Activated gamma-delta T cell (primary cell): ENCODE measurements at places on chromosomes 2 and 18.

- DNase-seq = no peak
Measured at GRCh38 chr2:235502336-235502735, 8.5 kb downstream of the AGAP1 start.

DNA sequence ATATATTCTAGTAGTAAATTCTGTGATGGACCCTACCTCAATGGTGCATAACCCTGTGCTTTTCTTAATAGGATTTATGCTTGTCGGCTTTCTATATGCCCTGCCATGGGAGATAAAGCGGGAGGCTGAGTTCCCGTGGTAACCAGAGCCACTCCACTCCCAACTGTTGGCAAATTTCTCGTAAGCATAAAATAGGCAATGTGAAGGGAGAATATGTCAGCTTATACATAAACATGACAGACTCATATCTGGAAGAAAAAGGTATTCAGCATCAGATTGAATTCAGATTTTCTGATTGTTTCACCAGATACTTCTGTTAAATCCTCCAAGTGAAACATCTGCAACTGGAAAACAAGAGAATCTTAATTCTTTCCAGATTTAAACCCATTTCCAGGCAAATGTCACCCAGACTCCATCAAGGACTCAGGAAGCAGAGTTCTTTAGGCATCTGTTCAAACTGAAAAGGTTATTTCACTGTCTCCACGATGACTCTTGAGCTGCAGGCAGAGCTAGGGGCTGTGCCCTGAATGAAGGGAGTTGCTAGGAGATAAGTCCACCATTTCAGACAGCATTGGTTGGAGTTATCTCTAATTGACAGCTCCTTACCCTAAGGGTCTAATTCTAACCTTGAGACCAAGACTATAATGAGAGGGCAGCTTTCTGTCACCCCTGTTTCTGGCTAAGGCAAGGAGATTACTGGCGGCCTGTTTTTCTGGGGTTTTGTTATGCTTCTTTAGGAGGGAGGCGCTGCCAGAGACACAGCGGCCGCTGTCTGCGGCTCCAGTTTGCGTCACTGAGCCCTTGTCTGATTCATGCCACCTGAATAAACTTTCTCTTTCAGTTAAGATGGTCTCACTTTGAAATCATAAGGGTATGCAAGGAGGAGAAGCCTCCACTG, 381.3 kb downstream of the SOX11 start:
- DNase-seq = no peak

GRCh38 chr2:2919574-2920365, 457.8 kb downstream of the EIPR1 start:
- DNase-seq = no peak

- no peak for DNase-seq
Measured at GRCh38 chr2:31066086-31066485, 72.2 kb downstream of the GALNT14 start.

- no peak for DNase-seq
Measured at GRCh38 chr2:205696331-205696926, 14.1 kb downstream of the NRP2 start.

DNA sequence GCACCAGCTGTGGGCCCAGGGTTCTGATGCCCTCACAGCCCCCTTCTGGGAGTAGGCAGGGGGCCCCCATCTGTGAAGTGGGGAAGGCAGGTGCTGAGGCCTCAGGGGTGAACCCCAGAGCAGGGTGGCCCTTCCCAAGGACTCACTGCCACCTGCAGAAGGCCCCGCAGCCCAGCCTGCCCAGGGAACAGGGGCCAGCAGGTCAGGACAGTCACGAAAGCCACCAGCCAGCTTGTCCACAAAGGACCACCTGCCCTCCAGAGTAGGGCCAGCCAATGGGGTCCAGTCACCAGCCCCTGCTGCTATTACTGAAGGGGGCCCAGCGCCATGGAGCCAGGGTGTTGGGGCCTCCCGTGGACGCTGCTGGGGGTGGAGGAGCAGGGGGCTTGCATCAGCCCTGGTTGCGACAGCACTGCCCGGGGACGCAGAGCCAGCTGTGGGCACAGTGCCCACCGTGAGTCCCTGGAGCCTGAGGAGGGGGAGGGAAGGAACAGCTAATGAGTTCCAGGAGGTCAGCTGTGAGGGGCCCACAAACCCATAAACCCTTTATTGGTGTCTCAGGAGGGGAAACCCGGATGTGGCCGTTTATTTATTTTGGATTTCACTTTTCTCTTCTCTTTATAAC, 11.5 kb upstream of the SNED1 start:
- no peak for DNase-seq

DNA sequence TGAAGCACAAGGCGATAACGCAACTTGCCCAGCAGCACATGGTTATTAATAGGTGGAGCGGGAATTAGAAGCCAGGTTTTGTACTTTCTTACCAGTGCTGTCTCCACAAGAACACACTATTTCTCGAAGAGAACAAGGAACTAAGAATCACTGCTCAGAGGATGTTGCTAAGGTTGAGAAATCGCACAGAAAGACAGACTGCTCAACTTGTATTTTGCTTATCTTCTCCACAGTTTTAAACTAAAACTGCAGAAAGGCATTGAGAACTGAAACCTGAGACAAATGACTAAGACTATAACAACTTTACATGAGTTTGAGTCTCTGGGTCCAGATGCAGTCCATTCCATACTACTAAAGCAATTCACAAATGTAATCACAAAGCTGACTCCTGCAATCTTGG, 6.2 kb downstream of the PRKD3 start:
- no peak for DNase-seq

GRCh38 chr2:177242121-177242987, 22.2 kb downstream of the NFE2L2 start:
- DNase-seq = no peak

GRCh38 chr2:224173933-224174332, 134.8 kb upstream of the SERPINE2 start:
- no peak for DNase-seq

GRCh38 chr2:96491860-96492497, 13.2 kb downstream of the NEURL3 start:
- no peak for DNase-seq

DNA sequence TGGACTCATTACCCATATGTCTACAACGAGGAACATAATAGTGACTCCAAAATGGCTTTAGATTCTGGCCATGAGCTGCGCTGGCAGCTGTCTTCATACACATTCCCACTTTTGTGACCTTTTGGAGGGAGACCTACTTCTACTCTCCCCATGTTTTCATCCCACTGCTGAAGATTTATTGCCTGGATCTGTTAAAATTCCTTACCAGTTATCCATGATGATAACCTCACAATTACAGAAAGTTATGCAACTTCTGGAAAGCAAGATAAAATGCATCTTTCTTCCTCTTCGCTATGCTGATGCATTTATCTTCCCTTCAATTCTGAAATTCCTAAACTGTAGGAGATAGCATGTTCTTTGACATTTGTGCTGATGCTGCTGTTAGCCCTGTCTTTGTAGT, 855.3 kb downstream of the SLC4A3 start:
- DNase-seq = no peak

GRCh38 chr18:67468038-67468437, 48.5 kb downstream of the DSEL start:
- no peak for DNase-seq

DNA sequence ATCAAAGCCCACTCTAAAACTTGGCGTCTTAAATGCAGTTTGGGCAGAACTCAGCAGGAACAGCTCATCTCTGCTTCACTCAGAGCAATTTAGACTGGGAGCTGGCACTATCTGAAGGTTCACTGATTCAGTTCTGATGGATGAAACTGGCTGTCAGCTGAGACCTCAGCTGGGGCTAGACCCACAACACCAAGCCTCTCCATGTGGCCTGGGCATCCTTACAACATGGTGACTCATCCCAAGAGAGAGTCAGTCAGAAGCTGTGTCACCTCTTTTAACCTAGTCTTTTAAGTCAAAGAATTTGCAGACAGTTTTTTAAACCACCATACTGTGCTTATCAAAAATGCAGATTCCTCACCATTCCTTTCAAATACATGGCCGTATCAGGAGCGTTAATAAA, 62.6 kb upstream of the ZNF397 start:
- DNase-seq = no peak

GRCh38 chr2:230267556-230267955, 42.0 kb downstream of the SP140 start:
- no peak for DNase-seq

- no peak for DNase-seq
Measured at GRCh38 chr2:18552351-18553077, 7.9 kb downstream of the RDH14 start.

DNA sequence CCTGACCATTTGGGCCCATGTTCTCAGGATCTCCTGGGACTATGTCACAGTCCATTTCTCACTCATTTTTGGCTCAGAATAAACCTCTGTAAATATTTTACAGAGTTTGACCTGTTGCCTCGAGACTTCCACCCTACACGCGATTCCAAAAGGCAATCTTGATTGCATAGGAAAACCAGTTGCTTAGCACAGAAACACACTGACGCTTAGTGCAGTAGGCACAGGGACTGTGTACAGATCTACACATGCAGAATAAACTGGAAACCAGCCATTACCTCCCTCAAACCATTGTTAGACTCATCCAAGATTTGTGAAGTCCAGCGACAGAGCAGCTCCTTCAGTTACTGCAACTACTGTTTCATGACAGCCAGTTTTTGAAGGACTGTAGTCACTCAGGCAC, 73.0 kb downstream of the NCKAP5 start:
- no peak for DNase-seq

GRCh38 chr2:66101206-66101605, 333.7 kb upstream of the MEIS1 start:
- no peak for DNase-seq

DNA sequence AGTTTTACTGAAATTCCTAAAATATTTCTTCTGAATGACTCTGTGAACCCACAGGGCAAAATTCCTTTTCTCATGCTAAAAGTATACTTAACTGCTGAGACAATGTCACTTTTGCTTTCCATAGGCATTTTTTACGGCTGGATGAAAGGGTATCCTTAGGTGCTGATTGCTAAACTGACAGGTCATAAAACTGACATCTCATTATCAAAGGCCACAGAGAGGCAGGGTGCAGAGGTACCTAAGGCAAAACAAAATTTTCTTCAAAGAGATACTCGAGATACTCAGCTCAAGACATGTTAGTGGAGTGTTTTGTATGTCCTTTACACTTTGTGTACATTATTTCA, 62.0 kb upstream of the WDR75 start:
- DNase-seq = no peak

GRCh38 chr2:175454953-175455389, 273.5 kb upstream of the ATP5MC3 start:
- DNase-seq = no peak

DNA sequence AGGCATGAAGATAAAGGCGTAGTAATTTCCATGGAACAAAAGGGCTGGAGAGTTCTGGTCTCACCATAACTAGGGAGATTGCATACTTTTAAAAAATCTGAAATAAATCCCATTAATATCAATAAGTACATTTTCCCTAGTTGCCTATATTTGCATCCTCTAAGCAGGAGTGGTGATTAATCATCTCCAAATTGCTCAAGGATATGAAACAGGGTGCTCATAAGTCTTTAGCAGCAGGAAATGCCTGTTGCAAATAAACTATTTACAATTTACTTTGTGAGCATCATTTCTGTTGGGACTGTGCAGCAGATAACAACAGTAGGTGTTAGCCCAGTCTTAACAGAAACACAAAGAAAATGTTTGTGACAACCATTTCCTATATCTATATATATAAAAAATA, 92.4 kb upstream of the TMEM178A start:
- no peak for DNase-seq

GRCh38 chr2:37870829-37871228, 54.3 kb upstream of the RMDN2 start:
- no peak for DNase-seq

- no peak for DNase-seq
Measured at GRCh38 chr2:171941316-171941699, 19.0 kb downstream of the HAT1 start.

GRCh38 chr2:6071519-6071918, 379.3 kb downstream of the SOX11 start:
- DNase-seq = no peak

GRCh38 chr2:62054916-62055450, 140.9 kb upstream of the B3GNT2 start:
- no peak for DNase-seq

DNA sequence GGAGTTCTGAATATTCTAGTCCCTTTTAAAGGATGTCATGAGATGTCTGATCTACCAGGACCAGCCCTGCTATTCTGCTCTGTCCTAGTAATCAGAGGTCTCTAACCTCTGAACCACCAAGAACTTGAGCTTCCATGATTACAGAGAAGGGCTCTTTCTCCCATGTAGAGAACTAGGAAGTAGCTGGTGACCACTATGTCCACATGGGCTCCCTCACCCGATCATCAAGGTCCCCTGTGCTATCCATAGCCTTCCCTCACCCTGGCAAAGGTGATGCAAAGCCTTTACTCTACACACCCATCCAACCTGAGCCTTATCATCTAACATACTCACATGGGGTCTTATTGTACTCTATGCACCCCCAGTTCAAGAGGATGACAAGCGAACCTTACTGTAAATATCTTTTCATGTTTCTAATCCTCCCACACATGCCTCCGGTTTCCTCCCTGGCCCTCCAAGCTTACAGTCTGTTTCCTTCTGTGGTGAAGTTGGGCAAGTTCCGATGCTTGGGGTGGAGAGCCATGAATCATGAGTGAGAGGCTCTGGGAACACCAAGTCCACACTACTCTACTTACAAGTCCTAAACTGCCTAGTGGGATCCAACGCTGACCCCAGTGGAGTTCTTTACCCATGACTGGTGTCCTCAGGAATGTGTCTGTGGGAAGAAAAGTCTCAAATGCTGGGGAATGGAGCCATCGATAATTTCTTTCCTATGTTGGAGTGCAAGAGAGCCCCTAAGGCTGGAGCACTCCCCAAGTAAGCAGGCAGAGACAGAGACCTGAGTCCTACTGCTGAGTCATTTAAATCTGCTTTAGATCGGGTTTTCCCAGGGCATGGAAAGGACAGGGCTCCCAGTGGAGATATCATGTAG, 73.3 kb upstream of the KLF7 start:
- DNase-seq = no peak

DNA sequence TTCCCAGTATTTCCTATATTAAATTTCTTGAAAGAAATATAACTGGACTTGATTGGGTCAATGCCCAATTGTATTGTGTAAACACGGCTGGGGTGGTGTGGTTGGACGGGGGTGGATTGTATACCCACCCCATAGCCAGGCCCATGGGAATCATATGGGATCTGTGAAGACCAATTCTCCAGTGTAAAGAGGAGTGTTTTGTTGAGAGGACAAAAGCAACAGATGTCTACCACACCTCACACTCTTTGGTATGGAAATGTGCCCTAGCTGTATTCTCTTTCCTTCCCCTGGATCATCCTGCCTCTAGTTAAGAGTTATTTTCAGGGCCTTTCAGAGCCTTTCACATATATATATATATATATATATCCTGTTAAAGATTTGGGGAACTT, 57.5 kb upstream of the TGIF1 start:
- DNase-seq = no peak

GRCh38 chr18:34631093-34631966, 78.8 kb upstream of the DTNA start:
- DNase-seq = no peak
